ENCODE measurements at places on chromosomes 1 and 21.
A peak's percentile ranks its signal among the peaks of the same experiment; 100 is the strongest.

GRCh38 chr21:34595457-34595856, 19.5 kb downstream of the RCAN1 start:
- DNase-seq = no peak

DNA sequence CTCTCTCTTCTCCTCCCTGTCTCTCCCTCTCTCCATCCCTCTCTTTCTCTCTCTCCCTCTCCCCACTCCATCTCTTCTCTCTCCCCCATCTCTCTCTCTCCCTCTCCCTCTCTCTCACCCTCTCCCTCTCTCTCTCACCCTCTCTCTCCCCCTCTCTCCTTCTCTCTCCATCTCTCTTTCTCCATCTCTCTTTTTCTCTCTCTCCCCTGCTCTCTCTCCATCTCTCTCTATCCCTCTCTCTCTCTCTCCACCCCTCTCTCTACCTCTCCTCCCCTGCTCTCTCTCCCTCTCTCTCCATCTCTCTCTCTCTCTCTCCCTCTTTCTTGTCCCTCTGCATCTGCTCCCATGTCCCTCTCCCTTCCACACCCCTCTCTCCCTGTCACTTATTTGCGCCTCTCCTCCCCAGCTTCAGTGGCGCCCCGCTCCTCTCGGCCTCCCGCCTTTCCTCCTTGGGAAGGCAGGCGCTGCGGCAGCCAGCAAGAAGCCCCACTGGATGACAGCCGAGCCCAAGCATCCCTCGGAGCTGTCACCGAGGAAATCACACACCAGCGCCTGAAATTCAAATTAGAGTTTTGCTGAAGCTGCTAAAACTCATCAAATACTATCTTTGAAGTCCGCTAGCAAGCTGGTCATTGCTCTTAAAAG, 15.3 kb upstream of the EPHA8 start:
- DNase-seq = no peak

- DNase-seq = no peak
Observed at GRCh38 chr1:48105165-48105564, 108.0 kb upstream of the TRABD2B start.

DNA sequence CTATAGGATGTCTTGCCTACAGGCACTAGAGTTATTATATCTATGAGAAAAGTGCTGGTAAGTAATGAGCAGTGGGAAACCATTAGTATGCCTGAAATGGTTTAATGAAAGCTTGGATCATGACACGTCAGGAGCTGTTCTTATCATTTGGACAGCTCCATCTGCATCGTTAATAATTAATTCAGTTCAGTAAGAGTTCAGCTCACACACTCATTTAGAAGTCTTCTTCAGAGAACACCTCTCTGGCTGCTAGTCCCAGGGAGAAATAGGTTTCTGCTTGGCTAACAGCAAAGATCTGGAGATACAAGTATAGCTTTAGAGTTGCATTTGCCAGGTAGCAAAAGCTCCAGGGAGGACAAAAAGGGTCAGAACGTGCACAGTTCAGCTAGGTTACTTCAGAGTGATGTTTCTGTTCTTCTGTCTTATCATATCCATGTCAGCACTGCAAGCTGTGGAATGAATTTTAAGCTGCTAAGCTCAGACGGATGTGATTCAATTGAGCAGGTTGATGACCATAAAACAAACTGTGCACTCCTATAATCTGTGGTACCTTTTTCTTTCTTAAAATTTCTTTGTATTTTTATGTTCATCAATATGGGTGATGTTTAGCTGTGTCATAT, 173.6 kb downstream of the ADGRL2 start:
- no peak for DNase-seq

- no peak for DNase-seq
Observed at GRCh38 chr1:161187311-161187710, 10.0 kb upstream of the B4GALT3 start.

DNA sequence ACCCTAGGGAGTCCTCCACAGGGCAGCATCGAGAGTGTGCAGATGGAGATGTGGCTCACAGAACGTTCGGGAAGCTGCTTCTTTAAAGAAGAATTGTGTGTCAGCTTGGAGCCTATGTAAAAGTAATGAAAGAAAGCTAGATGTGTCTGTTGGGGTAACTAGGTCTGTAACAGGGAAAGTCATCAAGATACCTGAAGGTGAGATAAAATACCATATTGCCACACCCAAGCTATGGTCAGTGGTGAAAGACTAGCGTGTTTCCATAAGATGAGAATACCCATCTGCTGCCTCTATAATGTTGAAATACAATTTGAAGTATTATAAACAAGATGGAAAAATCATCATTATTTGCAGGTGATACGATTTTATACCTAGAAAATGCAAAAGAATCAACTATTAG, 17.5 kb downstream of the RCAN1 start:
- DNase-seq = no peak

GRCh38 chr1:232890340-232890943, 60.0 kb upstream of the NTPCR start:
- no peak for DNase-seq

DNA sequence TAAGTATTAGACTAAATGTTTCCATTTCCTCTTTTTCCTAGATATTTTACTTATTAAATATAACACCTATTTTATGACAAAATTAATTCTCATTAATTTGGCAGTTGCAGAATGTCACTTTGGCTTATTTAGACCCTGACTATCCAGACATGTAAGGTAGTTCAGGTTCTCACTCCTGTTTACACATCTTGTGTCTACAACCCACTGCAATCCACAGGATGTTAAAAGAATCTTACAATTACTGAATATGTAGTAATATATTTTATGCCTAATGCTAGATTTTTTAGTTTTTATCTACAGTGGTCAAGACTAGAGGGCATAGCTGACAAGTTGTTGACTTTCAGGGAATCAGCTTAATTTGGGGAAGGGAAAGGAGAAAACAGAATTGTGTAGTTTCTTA, 346.7 kb downstream of the USP25 start:
- DNase-seq = no peak

GRCh38 chr1:30478799-30479563, 244.4 kb downstream of the MATN1 start:
- DNase-seq = no peak

DNA sequence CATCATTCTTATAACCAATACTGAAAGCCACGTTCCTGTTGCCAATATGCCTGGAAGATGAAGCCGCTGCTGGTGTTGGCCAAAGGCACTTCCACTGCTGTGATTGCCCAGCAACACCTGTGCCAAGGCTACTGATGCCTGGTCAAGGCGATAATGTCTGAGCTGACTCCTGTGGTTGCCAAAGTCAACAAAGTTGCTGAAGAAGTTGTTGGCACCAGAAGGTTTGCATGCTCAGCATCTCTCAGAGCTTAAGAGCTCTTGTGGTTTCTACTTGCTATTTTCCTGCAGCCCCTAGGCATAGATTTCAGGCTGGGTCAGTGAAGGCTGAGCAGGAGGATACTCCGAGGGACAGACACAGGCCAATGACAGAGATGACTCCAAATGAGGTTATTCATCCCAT, 63.4 kb upstream of the RAB3GAP2 start:
- DNase-seq = no peak

GRCh38 chr1:41169799-41170180, 72.3 kb downstream of the SCMH1 start:
- no peak for DNase-seq

- peak; percentile 96 for DNase-seq
Observed at GRCh38 chr1:12052008-12052573, 11.0 kb upstream of the TNFRSF8 start.

- no peak for DNase-seq
Observed at GRCh38 chr1:51867479-51868232, 10.9 kb downstream of the NRDC start.

DNA sequence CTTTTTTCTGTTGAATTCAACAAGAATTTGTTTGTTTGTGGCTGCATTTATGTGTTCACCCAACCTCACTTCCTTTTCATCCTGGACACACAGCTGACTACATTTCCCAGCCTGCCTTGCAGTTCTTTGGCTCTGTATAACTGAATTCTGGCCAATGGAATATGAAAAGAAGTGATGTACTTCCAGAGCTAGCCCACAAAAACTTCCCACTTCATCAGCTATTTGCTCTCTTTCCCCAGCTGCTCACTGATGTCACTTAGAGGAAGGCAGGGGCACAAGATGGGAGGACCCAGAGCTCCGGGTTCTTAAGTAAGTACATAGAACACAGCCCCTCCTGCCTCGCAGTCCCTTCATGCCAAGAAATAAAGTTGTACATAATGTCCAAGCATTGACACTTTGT, 235.0 kb upstream of the FGGY start:
- no peak for DNase-seq

DNA sequence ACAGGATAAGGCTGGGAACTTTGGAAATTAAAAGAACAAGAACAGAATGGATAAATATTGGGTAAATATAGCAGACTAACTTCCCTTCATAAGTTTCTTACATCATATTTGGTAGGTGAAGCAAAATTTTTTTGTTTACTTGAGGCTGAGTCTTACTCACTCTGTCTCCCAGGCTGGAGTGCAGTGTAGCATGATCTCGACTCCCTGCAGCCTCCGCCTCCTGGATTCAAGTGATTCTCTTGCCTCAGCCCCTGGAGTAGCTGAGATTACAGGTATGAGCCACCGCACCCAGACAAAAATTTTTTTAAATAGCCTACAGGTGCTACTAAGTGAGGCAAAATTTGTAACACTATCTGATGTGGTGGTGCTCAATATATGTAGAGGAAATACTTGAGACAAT, 50.7 kb downstream of the TM2D1 start:
- DNase-seq = no peak

- DNase-seq = no peak
Observed at GRCh38 chr1:17120962-17121837, 1.9 kb upstream of the PADI2 start.

- DNase-seq = no peak
Observed at GRCh38 chr21:43792406-43792805, 3.0 kb downstream of the RRP1 start.

- no peak for DNase-seq
Observed at GRCh38 chr21:36005018-36005417, 55.3 kb downstream of the SETD4 start.

DNA sequence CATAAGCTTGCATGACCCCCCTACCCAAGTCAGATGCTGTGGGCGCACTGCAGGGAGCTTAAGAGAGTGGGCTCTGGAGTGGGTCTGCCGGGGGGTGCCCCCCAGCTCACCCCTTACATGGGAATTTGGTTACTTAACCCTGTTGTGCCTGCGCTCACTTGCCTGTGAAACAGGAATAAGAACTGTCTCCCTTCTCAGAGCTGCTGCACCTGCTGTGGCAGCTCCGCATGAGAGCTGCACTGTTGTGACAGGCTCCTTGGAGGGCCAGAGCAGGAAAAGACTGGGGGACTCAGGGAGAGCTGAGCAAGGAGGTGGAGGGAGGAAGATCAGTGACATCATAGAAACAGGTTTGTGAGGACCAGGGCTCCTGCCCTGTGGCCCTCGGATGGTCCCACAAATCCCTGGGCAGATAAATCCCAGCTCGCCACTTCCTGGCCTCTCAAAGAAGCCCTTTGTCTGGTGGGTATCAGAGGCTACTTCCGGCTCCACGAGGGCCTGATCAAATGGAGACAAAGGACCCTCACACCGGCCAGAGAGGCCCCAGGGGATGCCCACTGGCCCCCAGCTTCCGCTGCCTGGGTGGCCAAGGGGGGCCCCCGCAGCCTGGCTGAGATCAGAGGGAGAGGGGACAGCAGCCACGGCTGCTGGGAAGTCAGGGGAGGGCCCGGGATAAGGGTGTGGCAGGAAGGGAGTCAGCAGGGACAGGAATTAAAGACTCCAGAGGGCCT, 28.9 kb upstream of the LAPTM5 start:
- DNase-seq = no peak

DNA sequence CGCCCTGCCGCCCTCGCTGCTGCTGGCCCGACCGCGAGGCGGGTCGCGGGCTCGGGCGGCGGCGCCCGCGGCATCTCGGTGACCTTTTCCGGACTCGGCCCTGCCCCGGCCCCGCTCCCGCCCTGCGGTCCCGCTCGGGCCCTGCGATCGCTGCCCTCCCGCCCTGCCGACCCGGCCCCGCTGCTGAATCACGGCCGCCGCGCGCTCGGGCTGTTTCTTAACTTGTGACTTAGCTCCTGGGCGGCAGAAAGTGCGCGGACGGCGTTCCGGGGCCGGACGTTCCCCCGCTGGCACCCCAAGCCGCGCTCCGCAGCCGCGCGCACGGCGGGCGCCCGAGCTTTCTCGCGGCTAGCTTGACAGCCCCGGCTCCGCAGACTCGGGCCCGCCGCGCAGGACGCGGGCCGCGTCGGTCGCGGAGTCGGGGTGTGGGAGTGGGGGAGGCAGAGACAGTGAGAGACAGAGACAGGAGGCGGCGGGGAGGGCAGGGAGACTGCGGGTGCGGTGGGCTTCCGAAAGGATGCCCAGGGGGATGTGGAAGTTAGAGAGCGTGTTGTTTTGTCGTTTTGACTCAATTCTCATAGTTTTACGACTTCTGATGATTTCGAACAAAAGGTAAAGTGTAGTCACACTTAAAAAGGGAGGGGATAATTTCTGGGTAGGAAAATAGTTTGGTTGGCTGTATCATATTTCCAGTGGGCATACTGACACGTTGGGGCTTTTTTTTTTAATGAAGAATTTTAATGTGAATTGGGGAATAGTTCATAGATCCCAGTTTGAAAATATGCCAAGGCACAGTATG, 49.8 kb downstream of the PRDM2 start:
- DNase-seq = peak; percentile 57

GRCh38 chr1:92424381-92424780, 62.3 kb downstream of the GFI1 start:
- DNase-seq = no peak

GRCh38 chr1:17904290-17904689, 149.2 kb downstream of the ACTL8 start:
- no peak for DNase-seq

GRCh38 chr1:59393211-59394180, 96.6 kb downstream of the FGGY start:
- DNase-seq = no peak

DNA sequence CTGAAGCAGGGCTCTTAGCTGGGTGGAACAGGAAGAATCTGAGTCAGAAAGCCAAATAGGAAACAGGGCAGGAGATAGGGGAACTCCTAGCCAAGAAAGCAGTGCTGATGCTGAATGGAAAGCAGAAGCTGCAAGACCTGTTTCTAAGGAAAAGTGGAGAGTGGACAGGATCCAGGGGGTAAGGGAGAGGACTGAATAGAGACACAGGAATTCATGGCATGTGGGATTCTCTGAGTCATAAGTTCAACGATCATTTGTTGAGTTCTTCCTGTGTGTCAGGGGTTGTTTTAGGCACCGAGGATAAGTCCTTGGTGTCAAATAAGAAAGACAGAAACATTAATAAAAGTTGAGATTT, 153.8 kb upstream of the FGGY start:
- DNase-seq = peak; percentile 12

GRCh38 chr1:65230731-65231481, 78.4 kb upstream of the DNAJC6 start:
- DNase-seq = peak; percentile 81

DNA sequence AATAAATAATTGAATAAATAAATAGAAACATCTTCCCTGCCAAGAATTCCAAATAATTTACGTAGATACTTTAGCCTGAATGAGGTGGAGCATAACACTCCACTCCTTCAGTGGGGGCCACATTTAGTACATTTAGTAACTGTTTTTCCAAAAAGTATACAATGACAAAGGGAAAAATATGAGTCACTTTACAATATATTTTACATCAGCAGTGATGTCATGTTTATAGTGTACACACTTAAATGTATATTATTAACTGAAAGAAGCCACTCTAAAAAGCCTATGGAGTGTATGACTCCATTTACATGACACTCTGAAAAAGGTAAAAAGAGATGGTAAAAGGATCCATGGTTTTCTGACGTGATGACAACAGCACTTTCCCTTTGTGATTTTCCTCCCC, 344.5 kb upstream of the GREM2 start:
- DNase-seq = no peak
